ENCODE measurements at places on chromosomes 5 and 9. TPM values are rescaled to one million over a fixed set of nuclear protein-coding genes. Genes with fewer than 3 reads are reported as not detected.

GRCh38 chr9:108645520-108645919 is 210.3 kb downstream of the ACTL7B start:
- no peak overlapping the region for H3K4me3 ChIP-seq
- H3K27me3 ChIP-seq = no peaks in the 10 kb centered on the region
- no peak overlapping the region for H3K27ac ChIP-seq
- H3K36me3 ChIP-seq = no peaks in the 10 kb centered on the region
- no peak for DNase-seq

DNA sequence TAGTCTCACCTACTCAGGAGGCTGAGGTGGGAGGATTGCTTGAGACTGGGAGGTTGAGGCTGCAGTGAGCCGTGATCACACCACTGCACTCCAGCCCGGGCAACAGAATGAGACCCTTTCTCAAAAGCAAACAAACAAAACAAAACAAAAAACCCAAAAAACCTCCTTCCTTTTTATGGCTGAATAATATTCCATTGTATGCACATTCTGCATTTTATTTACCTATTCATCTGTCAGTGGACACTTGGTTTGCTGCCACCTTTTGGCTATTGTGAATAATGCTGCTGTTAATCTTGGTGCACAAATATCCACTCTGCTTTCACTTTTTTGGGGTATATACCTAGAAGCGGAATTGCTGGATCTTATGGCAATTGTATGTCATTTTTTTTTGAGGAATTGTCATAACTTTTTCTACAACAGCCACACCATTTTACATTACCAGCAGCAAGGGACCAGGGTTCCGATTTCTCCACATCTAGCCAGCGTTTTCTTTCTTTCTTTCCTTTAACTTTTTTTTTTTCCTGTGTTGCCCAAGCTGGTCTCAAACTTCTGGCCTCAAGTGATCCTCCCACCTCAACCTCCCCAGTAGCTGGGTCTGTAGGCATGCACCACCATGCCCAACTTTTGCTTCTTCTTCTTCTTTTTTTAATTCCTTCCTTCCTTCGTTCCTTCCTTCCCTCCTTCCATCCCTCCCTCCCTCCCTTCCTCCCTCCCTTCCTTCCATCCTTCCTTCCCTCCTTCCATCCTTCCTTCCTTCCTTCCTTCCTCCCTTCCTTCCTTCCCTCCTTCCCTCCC is 30.6 kb downstream of the NKX2-5 start:
- no peak overlapping the region for H3K27ac ChIP-seq
- H3K4me1 ChIP-seq = peaks cover 4% of the 10 kb centered on the region
- H3K4me3 ChIP-seq = no peak overlapping the region
- no peak for DNase-seq
- H3K36me3 ChIP-seq = no peaks in the 10 kb centered on the region

GRCh38 chr9:80492221-80492620 is 920.5 kb downstream of the TLE4 start:
- H3K27me3 ChIP-seq = no peaks in the 10 kb centered on the region
- DNase-seq = no peak
- no peak overlapping the region for H3K4me3 ChIP-seq
- no peaks in the 10 kb centered on the region for H3K4me1 ChIP-seq

GRCh38 chr5:154178661-154179060 is 11.9 kb upstream of the GALNT10 start:
- no peak for DNase-seq
- H3K27me3 ChIP-seq = no peaks in the 10 kb centered on the region
- no peaks in the 10 kb centered on the region for H3K36me3 ChIP-seq
- no peak overlapping the region for H3K4me3 ChIP-seq
- H3K27ac ChIP-seq = no peak overlapping the region

DNA sequence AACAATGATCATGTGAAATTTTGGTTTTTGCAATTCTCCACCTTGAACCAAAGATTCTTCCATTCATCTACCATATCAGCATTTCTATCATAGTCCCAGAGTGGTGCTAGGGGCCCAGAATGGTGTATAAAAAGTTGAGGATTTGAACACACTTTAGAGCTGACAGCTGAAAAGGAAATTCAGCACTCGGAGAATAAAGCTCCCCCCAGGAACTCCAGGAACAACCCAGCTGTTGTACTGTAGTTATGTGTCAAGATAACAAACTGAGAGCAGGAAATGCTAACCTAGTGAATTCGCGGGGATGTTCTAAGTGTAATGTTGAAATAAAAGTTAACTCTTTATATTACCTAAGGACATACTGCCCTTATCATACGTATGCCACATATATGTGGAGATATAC is 216.7 kb downstream of the NFIB start:
- no peak overlapping the region for H3K4me3 ChIP-seq
- H3K4me1 ChIP-seq = peaks cover 11% of the 10 kb centered on the region
- no peaks in the 10 kb centered on the region for H3K36me3 ChIP-seq
- DNase-seq = no peak

DNA sequence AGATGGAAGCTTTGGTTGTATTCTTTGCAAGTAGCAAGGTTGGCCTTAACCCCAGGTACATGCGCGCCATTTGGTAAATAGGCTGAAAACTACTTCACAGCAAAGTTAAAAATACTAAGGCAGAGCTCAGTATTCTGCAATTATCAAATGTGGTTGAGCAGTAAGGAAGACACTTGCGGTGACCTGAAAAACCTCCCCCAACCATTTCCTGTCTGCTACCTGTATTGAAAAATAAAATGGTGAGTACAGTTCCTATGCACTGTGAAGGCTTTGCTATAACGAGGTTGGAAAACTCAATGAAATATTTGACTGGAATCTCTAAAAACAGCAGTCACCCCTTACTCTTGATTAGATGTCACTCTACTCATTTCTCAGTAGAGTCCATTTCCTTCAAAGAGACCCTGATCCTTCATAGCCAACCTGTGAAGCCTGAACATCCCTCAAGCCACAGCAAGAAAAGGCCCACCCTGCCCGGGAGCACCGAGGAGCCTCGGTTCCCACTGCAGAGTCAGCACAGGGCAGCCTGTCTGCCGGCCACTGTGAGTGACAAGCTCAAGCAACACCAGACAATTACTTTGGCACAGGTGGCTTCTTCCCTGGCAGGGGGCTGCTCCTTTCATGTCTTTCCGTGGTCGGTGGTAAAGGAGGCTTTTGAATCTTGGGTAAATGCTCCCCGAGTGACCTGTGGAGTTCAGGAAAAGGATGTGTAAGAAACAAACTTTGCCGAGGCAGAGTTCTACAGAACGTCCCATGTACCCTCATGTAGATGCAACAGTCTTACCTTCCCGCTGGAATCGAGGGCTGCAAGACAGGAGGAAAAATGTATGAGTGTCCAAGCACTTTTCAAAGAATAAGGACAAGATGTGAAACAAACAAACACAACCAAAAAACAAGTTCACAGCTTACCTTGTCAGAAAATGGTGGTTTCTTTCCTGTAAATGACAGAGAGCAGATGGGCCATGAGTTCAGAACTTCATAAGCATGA is 29.6 kb downstream of the C5orf58 start:
- H3K27ac ChIP-seq = no peak overlapping the region
- no peaks in the 10 kb centered on the region for H3K27me3 ChIP-seq
- no peak overlapping the region for H3K4me3 ChIP-seq
- peaks cover 6% of the 10 kb centered on the region for H3K4me1 ChIP-seq
- DNase-seq = peak; percentile 41

GRCh38 chr5:94153736-94154450 is 412.5 kb upstream of the POU5F2 start:
- peaks cover 9% of the 10 kb centered on the region for H3K36me3 ChIP-seq
- no peak overlapping the region for H3K4me3 ChIP-seq
- H3K27ac ChIP-seq = no peak overlapping the region
- DNase-seq = no peak
- H3K4me1 ChIP-seq = no peaks in the 10 kb centered on the region
- H3K27me3 ChIP-seq = no peaks in the 10 kb centered on the region

GRCh38 chr9:19387317-19387716 is 7.3 kb upstream of the RPS6 start:
- no peak overlapping the region for H3K27ac ChIP-seq
- no peaks in the 10 kb centered on the region for H3K4me1 ChIP-seq
- H3K27me3 ChIP-seq = no peaks in the 10 kb centered on the region
- H3K36me3 ChIP-seq = no peaks in the 10 kb centered on the region
- no peak for DNase-seq

- no peak overlapping the region for H3K4me3 ChIP-seq
- H3K36me3 ChIP-seq = no peaks in the 10 kb centered on the region
- no peaks in the 10 kb centered on the region for H3K27me3 ChIP-seq
- no peak overlapping the region for H3K27ac ChIP-seq
- no peak for DNase-seq
Measured at GRCh38 chr9:115597330-115597895, 479.5 kb upstream of the TNC start.

- no peaks in the 10 kb centered on the region for H3K27me3 ChIP-seq
- H3K4me3 ChIP-seq = no peak overlapping the region
- no peak for DNase-seq
- H3K4me1 ChIP-seq = no peaks in the 10 kb centered on the region
Measured at GRCh38 chr9:72583370-72583769, 62.0 kb downstream of the TMC1 start.

CCDC183 gene
- 1.6 TPM for total RNA-seq

SPINK1 gene
- 0.48 TPM for total RNA-seq

MLANA gene
- total RNA-seq = not detected

ZNF454 gene
- total RNA-seq = 0.88 TPM

PRDM9 gene
- total RNA-seq = not detected

RNF20 gene
- total RNA-seq = 65.2 TPM

LCN15 gene
- 0.61 TPM for total RNA-seq

All from H1 (cell line).